ENCODE measurements at places on chromosomes 13 and 19. TPM values are rescaled to one million over a fixed set of nuclear protein-coding genes. Genes with fewer than 3 reads are reported as not detected.

GRCh38 chr13:28555096-28555495 lies 60.2 kb upstream of the FLT1 start:
- DNase-seq = no peak

- no peak for DNase-seq
Measured at GRCh38 chr13:113821847-113822246, 42.0 kb downstream of the GAS6 start.

DNA sequence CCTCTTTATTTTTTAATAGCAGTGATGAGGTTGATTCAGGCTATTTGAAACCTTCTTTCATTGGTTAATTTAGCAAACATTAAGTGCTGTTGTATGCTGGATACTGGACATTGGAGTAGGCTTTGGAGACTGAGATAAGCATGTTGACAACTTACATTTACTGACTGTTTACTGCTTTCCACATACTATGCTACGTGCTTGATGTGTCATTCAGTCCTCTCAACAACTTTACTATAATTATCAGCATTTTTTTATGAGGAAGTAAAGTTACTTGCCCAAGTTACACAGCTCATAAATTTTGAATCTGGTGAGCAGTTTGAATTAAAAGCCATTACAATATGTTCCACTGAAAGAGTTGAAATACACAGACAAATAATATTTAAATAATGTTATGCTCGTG lies 83.8 kb downstream of the GJA3 start:
- no peak for DNase-seq

- DNase-seq = no peak
Measured at GRCh38 chr13:94344126-94344818, 135.2 kb downstream of the DCT start.

DNA sequence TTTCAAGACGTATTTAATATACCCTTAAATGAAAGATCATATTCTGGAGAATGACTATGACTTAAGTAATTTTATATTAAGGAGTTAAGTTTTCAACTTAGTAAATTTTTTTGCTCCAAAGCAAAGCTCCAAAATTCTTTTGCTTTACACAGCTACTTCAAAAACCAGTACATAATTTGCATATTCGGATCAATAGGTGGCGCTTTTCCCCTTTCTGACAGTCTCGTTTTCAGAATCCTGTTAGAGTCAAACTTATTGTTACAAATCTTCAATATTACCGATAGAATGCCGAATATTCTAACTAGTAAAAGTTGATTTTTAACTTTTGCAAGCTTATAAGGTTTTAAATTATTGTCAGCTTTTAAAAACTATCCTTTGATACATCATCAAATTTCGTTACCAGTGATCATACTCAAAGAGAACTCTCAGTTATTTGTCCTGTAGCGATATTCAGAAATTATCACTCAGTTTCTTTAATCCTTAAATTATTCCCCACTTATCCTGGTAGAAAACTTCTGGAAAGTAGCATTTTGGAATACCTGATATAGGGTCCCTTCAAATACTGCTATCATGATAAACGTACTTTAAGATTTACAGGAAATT lies 852.7 kb upstream of the KLHL1 start:
- no peak for DNase-seq

The DNAAF3 gene
- not detected for total RNA-seq

All from posterior vena cava (tissue), 2 donors.